SIG-M5 (cell line): ENCODE measurements at places on chromosomes 1 and 21.

DNA sequence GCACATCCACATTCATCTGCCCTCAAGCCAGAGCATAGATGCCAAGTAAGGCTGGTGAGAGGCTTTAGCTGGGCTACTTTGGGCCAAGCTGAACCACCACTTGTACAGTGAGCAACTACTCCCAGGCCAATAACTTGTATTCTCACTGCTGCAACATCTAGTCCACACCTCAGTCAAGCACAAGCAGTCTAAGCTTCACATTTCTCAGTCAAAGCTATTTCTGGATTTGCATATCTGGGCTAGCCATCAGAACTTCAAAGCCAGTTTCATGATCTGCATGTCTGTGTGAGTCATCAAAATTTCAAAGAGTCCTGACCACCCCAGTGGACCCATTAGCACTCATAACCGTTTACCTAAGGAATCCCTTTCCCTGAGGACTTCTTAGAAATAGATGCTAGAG lies 77.7 kb upstream of the DIRAS3 start:
- no peak for DNase-seq

- DNase-seq = no peak
Observed at GRCh38 chr21:44347911-44348451, 5.4 kb upstream of the TRPM2 start.

DNA sequence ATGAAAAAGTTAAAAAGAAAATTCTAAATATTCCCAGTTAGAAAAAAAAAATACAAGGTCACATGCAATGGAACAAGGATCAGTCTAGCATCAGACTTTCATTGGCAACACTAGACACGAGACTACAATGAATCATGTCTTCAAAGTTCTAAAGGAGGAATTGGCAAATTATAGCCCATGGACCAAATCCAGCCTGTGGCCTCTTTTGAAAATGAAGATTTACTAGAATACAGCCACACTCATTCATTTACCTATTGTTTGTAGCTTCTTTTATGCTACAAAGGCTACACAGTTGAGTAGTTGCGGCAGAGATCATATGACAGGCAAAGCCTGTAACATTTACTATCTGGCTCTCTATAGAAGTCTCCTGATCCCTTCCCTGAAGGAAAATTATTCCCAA lies 71.4 kb downstream of the MRPL39 start:
- DNase-seq = no peak

GRCh38 chr1:85128316-85128715 lies 72.5 kb downstream of the SYDE2 start:
- no peak for DNase-seq

GRCh38 chr1:31912839-31913239 lies 25.3 kb downstream of the PTP4A2 start:
- no peak for DNase-seq

GRCh38 chr1:173095632-173096031 lies 44.9 kb upstream of the TNFSF18 start:
- DNase-seq = no peak

DNA sequence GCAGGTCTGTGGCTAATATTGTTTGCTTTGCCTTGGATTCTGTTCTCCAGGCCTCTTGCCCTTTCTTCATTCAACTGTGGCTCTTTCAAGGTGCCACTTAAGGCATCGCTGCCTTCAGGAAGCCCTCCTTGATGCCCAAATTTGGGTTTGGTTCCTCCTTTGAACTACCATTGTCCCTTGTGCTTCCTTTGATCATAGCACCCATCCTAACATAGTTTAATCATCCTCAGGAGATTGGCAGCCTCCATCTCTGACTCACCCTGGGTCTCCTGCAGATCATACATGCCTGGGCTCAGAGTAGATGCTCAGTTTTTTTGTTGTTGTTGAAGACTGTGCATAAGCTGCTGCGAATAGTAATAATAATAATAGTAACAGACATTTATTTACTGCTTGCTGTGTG lies 54.4 kb upstream of the ACOT11 start:
- DNase-seq = no peak

GRCh38 chr1:9649769-9650168 lies 1.8 kb upstream of the PIK3CD start:
- DNase-seq = no peak

- no peak for DNase-seq
Observed at GRCh38 chr1:229148743-229149142, 122.2 kb upstream of the RAB4A start.

DNA sequence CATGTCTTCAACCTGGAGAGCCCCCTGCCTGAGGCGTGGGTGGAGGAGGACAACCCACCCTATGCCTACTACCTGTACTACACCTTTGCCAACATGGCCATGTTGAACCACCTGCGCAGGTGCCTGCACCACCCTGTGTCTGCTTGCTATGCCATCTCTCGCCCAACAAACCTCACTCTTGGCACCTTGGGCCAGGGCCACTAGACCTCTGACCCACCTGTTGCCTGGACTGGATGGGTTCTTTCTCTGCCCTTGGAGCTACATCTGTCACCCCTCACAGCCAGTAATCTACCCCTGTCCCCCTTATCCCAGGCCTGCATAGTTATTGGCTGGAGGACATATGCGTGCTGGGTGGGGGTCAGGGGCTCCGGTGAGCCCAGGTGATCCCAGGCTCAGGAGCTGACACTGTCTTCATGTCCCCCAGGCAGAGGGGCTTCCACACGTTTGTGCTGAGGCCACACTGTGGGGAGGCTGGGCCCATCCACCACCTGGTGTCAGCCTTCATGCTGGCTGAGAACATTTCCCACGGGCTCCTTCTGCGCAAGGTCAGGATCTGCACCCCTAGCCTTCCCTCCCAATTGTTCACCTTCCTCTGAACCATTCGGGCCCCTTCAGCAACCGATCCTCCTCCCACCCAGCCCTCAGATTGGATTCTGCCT lies 9.9 kb downstream of the AMPD2 start:
- DNase-seq = no peak

DNA sequence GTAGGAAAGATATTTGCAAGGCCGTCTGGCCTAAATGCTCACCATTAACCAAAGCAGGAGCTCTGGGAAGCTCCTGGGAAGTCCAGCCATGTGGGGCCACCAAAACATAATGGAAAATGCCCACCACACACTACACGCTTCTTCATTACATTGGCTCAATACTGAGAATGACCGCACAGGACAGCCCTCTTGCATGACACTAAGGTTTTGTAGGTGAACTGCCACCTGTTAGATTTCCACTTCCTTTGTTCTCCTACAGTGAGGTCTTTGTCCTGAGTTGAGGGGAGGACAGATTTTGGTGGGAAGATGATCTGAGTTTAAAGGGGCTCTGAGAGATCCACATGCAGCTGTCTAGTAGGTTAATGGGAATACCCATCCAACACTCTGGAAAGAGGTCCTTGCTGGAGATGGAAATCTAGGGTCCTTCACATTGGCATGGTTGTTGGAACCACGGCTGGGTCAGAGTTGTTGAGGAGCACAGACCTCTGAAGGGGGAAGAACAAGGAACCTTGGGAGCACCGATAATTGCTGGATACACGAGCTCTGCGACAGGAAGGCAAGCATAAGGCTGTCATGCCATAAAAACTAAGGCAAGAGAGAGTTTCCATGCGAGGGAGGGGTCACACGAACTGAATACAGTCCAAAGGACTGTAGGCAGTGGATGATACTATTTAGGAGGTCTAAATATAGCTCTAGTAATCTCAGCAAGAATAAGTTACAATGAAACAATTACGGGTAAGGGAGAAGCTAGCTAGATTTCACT lies 105.5 kb upstream of the IRF2BP2 start:
- DNase-seq = no peak

DNA sequence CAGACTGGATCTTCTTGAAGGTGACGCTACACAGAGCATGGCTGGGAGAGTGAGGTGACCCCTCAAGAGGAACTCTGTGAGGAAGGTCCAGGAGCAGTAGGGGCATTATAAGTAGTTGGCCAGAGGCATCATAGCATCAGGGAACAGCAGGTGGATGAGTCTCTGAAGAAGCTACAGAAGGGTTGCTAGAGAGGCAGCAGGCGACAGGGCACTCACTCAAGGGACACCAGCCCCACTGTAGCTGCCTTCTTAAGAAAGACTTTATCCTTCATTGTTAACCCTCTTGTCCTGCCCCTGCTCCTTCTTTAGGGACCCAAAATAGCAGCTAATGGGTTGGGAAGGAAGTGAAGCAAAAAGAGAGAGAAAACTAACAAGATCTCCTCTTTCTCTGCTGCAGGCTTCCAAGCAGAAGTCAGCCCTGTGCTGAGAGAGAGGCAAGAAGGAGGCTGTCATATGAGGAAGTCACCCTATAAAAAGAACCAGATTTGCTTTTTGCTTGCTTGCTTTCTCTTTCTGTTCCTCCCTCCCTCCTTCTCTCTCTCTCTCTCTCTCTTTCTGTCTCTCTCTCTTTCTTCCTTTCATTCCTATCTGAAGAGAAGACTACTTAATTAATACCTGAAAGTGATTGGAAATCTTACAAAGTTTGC lies 7.7 kb upstream of the CD5L start:
- no peak for DNase-seq

- DNase-seq = no peak
Observed at GRCh38 chr1:149937759-149938158, 1.1 kb upstream of the MTMR11 start.

DNA sequence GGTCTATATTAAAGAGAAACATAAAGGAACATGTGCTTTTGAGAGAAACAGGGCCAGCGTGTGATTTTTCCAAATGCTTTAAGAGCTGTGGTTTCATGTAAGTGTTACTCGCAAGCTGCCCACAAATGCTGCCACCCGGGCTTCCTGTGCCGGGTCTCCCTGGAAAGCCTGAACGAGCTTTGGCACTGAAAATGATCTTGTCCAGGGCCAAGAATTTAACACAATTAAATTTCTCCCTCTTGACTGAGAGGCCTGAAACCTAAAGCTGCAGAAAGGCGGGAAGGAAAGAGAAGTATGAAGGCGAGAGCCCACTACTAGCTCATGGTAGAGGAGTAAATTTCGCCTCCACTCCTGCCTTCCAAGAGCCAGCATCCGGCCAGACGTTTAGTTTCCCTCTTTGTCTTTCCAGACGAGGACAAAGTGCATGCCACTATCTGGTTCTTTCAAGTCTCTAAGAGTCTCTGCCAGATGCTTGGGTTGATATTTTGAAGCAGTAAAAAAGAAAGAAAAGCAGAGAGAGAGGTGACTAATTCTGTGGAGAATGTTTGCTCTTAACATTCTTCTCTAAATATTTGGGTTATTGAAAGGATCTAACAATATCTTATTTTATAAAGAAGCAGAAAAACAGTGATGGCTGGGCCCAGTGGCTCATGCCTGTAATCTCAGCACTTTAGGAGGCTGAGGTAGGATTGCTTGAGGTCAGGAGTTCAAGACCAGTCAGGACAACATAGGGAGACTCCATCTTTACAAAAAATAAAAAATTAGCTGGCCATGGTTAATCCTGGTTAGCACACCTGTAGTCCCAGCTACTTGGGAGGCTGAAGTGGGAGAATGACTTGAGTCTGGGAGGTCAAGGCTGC lies 100.0 kb upstream of the HNRNPU start:
- no peak for DNase-seq

- DNase-seq = no peak
Observed at GRCh38 chr1:162279136-162279498, 97.5 kb downstream of the SPATA46 start.

GRCh38 chr1:1946540-1946939 lies 27.5 kb upstream of the TMEM52 start:
- no peak for DNase-seq

DNA sequence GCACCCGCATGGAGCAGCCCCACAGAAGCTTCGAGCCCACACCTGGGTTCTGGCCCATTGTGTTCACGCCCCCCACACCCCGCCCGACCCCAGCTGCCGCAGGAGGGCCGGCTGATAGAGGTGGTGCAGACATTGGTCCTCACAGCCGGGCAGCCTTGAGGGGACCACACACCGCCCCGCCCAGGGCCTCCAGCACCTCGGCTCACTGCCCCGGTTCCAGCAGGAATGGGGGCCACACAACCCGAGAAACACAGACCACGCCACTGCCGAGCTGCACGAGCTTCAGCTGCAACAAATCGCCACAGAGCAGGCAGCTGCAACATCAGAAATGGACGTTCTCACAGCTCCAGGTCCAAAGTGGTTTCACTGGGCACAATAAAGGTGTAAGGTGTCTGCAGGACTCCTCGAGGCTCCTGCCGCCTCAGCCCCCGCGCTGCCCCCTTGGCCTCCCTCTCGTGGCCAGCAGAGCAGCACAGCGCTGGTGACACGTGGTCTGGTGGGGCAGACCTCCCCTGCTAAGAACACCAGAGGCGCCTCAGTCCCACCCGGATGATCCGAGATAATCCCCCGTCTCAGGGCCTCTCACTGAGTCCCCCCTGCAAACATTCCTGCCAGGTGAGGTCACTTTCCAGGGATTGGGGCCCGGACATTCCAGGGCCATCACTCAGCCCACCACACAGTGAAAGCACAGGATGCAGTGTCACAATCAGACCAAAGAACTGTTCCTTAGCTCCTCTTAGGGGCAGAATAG lies 62.3 kb upstream of the ADARB1 start:
- DNase-seq = no peak

GRCh38 chr21:17949421-17949820 lies 130.3 kb upstream of the C21orf91 start:
- no peak for DNase-seq

DNA sequence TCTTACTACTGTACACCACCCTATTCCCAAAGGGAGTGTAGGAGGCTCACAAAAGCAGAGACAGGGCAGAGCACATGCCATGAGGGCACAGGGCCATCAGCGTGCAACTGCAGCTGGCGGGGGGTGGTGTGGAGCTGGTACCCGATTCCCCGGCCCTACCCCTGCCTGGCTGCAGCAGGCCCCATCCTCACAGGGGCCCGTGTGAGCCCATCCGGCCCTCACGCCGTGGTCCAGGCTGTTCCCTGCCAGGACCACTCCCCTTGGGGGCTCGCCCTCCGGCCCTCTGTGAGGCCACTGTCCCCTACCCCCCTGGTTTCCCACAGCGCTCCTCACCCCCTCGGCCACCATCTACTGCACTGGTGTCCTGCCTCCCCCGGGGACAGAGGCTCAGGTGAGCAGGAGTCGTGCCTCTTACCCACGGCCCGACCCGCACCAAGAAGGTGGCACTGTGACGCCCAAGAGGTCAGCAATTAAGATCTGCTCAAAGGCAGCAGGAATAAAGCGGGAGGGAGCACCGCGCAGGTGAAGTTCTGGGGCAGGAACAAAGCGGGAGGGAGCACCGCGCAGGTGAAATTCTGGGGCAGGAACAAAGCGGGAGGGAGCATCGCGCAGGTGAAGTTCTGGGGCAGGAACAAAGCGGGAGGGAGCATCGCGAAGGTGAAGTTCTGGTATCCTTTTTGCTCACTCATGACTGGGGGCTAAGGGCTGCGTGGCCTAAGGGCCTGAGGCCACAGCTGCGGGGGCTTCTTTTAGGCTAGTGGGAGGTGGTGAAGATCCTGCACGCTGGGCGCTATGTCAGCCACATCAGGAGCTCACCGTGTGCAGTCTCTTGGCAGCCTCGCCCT lies 3.9 kb downstream of the POFUT2 start:
- no peak for DNase-seq

DNA sequence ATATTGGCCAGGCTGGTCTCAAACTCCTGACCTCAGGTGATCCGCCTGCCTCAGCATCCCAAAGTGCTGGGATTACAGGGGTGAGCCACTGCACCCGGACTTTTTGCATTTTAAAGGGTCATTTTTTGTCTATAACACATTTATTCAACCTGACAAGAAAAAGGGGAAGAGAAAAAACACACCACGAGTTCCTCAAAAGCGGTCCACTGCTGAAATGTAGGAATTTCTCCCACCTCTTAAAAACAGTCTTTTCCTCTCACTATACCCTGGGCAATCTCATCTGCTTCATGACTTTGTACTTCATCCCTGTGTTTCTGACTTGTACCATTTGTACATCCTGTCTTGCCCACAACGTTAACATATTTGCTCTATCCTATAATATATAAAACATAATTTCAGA lies 413.3 kb upstream of the PTBP2 start:
- no peak for DNase-seq
